ENCODE measurements at places on chromosomes 6 and 20.
A peak's percentile ranks its signal among the peaks of the same experiment; 100 is the strongest.

DNA sequence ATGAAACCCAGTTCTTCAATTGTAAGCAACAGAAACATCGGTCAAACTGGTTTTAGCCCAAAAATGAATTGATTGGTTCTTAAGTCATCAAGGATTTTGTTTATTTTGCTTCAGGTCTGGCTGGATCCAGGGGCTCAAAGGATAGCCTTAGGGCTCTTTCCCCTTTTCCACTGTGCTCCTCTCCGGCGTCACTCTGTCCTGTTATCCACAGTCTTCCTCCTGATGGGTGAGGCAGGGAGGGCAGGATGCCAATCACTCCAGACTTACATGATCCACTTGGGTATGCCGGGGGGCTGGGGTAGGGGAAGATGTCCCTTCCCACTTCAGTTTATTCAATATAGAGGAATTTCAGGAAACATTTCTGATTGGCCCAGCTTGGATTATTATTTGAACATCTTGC lies 40.0 kb downstream of the PLAGL2 start:
- no peak for DNase-seq

DNA sequence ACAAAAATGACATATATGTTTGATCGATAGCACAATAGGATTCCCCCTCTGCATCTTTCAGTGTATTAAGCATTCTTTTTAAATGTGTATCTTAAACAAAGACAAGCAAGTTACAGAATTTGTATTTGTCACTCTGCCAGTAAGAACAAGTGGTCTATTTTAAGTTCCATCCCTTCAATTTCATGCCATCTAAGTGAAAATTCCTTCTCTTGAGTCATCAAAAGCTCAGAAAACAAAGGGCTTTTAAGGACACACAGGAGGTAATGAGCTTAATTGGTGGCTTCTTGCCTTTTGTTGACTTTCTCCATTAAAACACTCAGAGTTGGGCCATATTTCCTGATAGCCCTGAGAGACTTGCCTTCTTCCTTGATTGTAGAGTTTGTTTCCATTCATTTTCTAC lies 547.8 kb downstream of the TENT5A start:
- DNase-seq, result no peak

DNA sequence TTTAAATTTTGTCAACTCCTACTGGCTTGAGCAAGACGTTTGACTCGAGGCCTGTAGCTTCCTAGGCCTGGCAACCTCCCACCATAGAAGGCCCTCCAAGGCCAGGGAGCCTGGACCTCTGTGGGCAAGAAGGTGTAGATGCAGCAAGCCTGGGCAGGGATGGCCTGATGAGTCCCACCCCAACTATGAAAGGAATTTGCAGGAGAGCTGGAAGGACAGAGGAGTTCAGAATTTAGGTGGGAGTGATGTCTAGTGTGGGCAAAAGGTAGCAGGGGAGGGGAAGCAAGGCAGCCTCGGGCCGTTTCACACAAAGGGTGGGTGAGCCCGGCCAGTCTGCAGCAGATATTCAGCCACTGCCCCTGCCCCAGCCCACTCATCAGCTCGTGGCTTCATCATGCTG lies 245.2 kb downstream of the CDH26 start:
- no peak for DNase-seq

DNA sequence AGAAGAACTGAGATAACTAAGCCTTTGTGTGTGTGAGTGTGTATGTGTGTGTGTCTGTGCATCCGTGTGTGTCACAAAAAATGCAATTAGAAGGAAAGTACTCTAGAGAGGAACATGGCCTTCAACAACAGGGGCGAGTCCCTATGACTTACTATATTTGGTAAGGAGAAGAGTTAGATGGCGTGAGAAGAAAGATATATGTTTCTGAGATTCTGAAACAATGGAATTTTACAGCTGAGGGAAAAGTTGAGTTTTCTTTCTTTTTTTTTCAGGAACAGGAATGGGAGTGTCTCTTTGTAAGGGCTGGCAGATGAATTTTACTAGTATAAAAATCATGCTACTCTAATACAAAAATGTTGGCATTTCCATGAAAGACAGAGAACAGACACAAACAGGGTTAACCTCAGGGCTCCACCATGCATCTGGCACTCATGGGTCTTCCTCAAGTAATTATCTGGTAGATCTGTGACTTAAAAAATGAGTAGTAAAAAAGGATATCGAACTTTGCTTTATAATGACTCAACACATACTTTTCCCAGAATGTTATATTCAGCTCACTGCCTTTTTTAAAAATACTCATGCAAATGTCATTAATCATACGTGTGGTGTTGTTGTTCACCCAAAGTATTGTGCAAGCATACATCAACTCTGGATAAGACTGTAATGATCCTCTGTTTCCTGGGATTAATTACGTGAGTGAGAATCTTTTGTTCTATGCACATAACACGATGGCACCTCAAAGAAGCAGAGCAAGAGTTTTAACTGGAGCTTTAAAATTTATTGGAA lies 12.8 kb upstream of the SASH1 start:
- peak; percentile 53 for DNase-seq

DNA sequence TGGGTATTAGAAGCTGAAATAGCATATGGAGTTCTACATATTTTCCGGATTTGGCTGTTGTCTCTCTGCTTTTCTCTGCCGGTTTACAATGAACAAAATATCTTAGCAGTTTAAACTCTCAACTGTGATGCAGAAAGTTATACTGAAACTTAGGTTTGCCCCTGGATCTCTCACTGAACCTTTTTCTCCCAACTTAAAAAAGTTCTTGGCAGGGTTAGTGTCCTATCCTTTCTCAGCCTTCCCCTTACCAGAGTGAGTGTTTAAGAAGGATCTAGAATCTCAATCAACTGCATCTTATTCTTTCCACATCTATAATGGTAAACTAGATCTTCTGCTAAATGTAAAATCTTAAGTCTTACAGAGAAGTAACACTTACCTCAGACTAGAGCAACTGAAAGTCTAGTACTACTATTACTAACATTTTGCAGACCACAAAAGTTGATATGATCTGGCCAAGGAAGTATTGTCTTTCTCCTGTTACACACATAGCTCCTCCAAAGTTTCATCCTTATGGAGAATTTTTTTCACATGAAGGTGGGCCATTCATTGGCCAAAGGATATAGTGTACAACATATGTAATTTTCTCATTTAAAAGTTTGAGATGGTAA lies 392.3 kb upstream of the RUNX2 start:
- DNase-seq, result no peak

DNA sequence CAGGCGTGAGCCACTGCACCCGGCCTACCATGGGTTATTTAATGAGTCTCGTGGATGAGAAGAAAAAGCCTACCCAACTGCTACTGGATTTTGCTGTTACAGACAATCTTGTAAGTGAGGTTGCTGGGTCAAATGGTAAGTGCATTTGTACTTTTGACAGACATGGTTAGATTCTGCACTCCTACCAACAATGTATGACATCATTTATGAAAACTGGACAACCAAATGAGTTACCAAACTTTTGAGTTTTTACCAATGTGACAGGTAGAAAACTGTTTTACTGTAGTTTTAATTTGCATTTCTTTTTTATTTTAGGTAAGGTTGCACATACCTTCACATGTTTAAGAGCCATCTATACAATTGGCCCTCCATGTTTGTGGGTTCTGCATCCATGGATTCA lies 48.2 kb downstream of the PDSS2 start:
- no peak for DNase-seq

GRCh38 chr6:36679043-36679833 lies 724 bp downstream of the CDKN1A start:
- peak; percentile 54 for DNase-seq

- DNase-seq, result no peak
These were observed 63.3 kb upstream of the SLC2A12 start for GRCh38 chr6:134115715-134116074.

DNA sequence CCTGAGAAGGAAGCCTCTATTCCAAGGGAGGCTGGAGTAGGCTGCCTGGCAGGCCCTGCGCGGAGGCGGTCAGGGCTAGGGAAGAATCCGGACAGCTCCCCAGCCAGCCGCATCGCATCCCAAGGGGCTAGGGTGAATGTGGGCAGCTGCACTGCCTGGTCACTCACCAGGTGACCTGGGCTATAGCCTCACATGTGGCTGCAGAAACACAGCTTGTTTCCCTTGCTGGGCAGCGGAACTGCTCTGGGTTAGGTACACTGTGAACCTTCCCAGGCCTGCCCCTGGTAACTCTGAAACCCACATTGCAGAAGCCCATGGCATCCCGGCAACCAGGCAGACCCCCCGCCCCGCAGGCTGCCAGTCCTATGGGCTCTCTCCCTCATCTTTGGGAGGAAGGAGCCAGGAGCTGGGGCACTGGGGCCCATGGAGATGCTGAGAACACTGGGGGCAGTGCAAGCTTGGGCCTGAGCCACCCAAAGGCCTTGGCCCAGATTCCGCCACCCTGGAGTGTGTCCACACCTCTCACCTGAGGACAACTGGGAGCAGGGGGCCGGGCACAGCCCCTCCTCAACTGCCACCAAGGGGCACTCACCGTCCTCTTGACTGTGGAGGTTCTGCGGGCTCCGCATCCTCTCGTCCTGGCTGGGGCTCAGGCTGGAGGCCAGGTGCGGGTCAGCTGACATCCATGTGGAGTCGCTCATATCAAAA lies 111.0 kb downstream of the NOL4L start:
- DNase-seq, result no peak

GRCh38 chr20:48990467-48990866 lies 55.6 kb upstream of the CSE1L start:
- peak; percentile 33 for DNase-seq

GRCh38 chr20:49937027-49937929 lies 1.1 kb downstream of the RNF114 start:
- peak; percentile 36 for DNase-seq

DNA sequence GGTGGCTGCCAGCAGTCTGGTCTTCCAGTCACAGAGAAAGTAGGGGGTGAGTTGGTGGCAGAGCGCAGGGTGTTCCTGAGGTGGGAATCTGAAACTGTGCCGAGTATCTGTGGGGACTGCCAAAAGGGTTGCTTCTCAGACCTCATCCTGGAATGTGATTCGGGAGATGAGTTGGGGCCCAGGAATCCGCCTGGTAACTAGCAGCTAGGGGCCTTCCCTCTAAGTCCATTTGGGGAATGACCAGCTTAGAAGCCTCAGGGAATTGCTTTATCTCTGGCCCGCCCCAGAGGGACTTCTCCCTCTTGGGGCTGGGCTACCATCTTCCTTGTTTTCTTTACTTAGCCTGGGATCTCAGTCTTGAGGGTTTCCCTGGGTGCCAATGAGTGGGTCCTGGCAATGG lies 49.6 kb downstream of the MOCS1 start:
- no peak for DNase-seq

GRCh38 chr20:23752481-23753193 lies 1.9 kb upstream of the CST1 start:
- DNase-seq, result no peak

DNA sequence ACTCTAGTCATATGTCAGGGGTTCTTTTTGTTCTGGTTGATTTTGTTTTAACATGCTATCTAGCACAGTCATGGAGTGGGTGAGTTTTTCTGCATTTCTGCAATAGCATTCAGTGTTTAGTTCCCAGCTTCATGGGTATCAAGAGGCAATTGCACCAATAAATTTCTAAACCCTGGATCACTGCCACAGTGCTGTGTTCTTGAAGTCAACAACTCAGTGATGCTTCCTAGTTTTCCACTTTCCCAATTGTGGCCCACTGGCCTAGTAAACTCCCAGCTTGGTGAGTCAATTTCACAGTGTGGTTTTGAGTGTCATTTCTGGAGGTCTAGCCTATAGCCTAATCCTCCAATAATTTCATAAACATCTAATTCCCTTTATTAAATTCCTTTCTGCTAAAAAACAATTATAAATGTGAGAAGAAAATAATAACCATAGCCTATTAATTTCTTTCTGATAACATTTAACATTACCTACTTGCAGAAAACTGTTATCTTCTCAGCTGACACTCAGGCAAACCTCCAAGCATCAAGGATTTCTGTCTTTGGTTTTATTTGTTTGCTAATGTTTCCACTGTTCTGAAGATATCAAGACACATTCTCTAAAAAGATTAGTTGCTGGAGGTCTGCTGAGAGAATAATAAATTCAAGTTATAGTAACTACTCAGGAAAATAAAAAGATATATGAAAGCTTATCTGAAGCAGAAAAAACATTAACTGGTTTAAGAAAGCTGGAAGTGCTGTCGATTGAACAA lies 89.9 kb downstream of the PDE7B start:
- no peak for DNase-seq

DNA sequence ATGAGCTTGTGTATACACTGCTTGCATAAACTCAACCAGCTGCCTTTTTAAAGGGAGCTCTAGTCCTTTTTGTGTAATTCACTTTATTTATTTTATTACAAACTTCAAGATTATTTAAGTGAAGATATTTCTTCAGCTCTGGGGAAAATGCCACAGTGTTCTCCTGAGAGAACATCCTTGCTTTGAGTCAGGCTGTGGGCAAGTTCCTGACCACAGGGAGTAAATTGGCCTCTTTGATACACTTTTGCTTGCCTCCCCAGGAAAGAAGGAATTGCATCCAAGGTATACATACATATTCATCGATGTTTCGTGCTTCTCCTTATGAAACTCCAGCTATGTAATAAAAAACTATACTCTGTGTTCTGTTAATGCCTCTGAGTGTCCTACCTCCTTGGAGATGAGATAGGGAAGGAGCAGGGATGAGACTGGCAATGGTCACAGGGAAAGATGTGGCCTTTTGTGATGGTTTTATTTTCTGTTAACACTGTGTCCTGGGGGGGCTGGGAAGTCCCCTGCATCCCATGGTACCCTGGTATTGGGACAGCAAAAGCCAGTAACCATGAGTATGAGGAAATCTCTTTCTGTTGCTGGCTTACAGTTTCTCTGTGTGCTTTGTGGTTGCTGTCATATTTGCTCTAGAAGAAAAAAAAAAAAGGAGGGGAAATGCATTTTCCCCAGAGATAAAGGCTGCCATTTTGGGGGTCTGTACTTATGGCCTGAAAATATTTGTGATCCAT lies 15.3 kb downstream of the TNFAIP3 start:
- peak; percentile 72 for DNase-seq

- no peak for DNase-seq
These were observed 36.8 kb upstream of the L3MBTL3 start for GRCh38 chr6:129981598-129981997.

GRCh38 chr6:134452906-134453305 lies 135.0 kb upstream of the SGK1 start:
- DNase-seq, result no peak

- no peak for DNase-seq
These were observed 13.6 kb downstream of the CDC5L start for GRCh38 chr6:44401138-44401537.

DNA sequence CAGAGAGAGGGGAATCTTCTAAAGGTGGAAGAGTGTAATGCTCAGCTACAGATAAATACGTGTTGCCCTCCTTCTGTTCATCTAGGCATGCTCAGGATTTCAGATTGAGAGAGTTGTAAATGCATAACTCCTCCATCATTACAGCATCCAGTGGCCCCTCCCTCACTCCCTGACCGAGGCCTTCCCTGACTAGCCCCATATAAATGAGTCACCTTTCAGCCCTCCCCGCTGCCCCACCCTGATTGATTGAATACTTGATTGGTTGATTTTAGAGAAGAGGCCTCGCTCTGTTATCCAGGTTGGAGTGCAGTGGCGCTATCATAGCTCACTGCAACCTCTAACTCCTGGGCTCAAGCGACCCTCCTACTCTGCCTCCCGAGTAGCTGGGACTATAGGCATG lies 193.7 kb downstream of the EYA2 start:
- DNase-seq, result no peak
